CD8-positive, alpha-beta memory T cell (primary cell): ENCODE measurements at places on chromosomes 5 and 9.

DNA sequence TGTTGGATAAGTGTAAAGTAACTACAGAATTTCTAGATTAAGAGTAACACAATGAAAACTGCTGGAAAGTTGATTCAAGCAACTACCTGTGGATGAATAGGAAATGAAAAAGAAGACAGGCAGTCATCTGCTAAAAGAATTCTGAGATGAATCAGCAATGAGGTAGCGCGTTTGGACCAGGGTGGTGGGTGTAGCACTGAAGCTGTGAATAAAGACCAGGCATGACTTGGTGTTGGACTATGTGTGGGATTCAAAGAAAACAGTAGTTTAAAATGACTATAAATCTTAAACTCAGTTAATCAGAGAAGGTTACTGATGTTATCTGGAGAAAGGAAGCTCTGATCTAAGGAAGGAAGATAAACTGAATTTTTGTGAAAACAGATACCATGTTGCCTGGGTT, 159.8 kb downstream of the FBN2 start:
- no peaks in the 10 kb centered on the region for H3K27me3 ChIP-seq
- no peak for DNase-seq
- H3K4me1 ChIP-seq: no peaks in the 10 kb centered on the region
- H3K4me3 ChIP-seq: no peak overlapping the region

DNA sequence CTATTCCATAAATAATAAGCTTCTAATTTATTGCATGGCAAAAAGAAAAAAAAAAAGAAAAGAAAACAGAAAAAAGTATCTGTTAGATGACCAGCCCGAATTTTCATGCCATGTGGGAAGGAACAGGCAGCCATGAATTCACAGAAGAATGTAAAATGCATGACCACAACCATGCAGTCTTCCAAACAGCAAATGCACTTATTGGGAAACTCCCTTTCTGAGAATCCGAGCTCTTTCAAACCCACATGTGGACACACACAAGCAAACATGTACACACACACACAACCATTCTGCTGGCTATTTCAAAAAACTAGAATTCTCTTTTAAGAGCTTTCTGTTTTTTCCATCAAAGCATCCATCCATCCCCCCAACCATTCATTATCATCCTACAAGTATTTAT, 236.1 kb downstream of the DNAH5 start:
- no peak for DNase-seq
- H3K4me1 ChIP-seq: no peaks in the 10 kb centered on the region
- no peak overlapping the region for H3K4me3 ChIP-seq

GRCh38 chr9:35254237-35254636, 92.4 kb downstream of the UNC13B start:
- H3K36me3 ChIP-seq: no peaks in the 10 kb centered on the region
- H3K4me3 ChIP-seq: no peak overlapping the region
- no peaks in the 10 kb centered on the region for H3K4me1 ChIP-seq
- no peak overlapping the region for H3K27ac ChIP-seq
- no peaks in the 10 kb centered on the region for H3K27me3 ChIP-seq

DNA sequence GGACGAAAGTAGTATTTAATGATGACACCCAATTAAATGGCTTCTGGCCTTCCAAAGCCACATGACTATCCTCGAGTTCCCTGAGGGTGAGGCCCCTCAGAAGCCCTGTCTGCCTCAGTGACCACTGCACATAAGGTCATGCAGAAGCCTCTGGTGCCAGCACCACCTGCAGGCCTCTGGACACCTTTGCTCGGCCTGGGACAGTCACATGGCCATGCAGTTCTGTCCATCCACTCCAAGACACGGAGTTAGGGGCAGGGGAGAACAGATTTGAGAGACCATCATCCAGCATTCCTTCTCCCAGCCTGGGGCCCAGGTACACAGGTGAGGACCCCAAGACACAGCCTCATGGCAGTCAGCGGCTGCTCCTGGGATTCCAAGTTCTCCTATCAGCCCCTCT, 145.0 kb downstream of the ROR2 start:
- H3K27ac ChIP-seq: no peak overlapping the region
- no peak for DNase-seq
- H3K4me1 ChIP-seq: no peaks in the 10 kb centered on the region
- H3K4me3 ChIP-seq: no peak overlapping the region

GRCh38 chr5:74497706-74498105, 142.8 kb downstream of the ENC1 start:
- H3K27me3 ChIP-seq: no peaks in the 10 kb centered on the region
- H3K4me1 ChIP-seq: no peaks in the 10 kb centered on the region

DNA sequence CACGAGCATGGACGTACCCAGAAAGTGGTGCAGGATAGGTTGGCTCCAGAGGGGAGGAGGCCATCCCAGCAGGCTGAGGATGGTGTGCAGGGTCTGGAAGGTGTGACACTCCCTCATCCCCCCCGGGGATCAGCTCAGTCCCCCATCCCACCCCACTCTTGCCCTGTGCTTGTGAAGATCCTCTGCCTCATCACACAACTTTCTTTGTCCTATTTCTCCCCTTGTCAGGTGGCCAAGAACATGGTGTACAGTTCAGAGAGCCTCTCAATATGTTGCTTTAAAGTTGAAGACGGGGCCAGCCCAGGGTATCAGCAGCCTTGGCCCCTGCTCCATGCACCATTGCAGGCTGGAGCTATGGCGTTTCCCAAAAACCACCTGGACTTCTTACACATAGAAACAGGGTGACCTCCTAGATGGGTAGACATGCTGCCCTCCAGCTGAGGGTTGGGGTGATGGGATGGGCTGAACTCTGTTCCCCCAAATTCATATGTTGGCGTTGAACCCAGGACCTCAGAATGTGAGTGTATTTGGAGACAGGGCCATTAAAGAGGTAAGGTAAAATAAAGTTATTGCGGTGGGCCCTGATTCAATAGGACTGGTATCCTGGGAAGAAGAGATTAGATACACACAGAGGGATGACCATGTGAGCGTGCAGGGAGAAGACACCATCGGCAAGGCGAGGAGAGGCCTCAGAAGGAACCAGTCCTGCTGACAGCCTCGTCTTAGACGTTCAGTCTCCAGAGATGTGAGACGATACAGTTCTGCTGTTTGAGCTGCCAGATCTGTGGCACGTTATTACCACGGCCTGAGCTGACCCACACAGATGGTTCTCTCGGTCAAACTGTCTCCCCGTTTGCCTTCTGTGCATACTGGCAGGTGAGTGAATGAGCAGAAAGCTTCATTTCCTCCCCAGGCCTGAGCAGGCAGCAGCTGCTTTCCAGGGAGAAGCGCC, 272.5 kb downstream of the GADD45G start:
- H3K27me3 ChIP-seq: no peaks in the 10 kb centered on the region
- no peak for DNase-seq
- no peak overlapping the region for H3K27ac ChIP-seq

GRCh38 chr5:113164021-113164420, 187.4 kb downstream of the DCP2 start:
- H3K36me3 ChIP-seq: no peaks in the 10 kb centered on the region
- no peak overlapping the region for H3K27ac ChIP-seq
- no peak for DNase-seq
- H3K27me3 ChIP-seq: peaks cover 4% of the 10 kb centered on the region
- H3K4me3 ChIP-seq: no peak overlapping the region

DNA sequence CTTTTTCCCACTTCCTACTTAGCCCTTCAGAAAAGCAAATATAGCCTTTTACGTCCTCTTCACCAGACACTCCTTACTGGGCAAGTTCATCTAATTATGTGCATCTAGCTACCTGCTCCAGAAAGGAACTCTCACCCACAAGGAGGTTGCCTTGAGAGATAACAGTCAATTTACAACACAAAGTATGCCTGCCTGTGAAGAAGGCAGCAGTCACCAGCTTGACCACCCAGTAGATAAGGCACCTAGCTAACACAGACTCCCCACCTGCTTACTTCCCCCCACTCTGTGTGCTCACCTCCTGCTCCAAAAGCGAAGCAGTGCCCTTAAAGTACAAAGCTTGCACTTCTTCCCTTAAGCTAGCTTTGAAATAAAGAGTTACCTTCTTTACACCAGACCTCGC, 111.7 kb upstream of the MRPS30 start:
- no peaks in the 10 kb centered on the region for H3K4me1 ChIP-seq
- no peak for DNase-seq
- H3K27me3 ChIP-seq: no peaks in the 10 kb centered on the region
- H3K27ac ChIP-seq: no peak overlapping the region

GRCh38 chr5:177983763-177984583, 12.1 kb downstream of the PROP1 start:
- no peak overlapping the region for H3K27ac ChIP-seq
- DNase-seq: no peak
- H3K4me1 ChIP-seq: no peaks in the 10 kb centered on the region
- H3K36me3 ChIP-seq: no peaks in the 10 kb centered on the region

DNA sequence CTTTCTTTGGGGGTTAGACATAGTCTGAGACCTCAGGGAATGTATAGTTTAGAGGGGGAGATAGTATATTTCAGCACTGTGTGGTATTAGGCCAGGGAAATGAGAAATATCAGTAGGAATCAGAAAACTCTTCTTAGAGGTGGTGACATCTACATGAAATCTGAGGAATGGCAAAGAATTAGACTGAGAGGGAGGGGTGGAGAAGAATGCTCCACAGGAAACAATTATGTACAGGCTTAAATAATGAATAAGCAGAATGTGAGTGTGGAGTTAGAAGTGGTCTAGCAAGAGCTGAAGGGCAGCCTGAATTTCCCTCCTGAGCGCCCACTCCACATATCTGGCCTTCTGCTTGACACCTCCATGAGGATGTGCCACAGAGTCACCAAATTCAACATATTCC, 3.6 kb upstream of the MACIR start:
- no peak for DNase-seq
- no peaks in the 10 kb centered on the region for H3K36me3 ChIP-seq
- no peak overlapping the region for H3K27ac ChIP-seq
- peaks cover 4% of the 10 kb centered on the region for H3K4me1 ChIP-seq

GRCh38 chr5:172364773-172365172, 81.2 kb upstream of the UBTD2 start:
- H3K36me3 ChIP-seq: no peaks in the 10 kb centered on the region
- DNase-seq: no peak
- H3K27me3 ChIP-seq: no peaks in the 10 kb centered on the region
- H3K4me3 ChIP-seq: no peak overlapping the region

- DNase-seq: no peak
- H3K27ac ChIP-seq: no peak overlapping the region
- H3K36me3 ChIP-seq: no peaks in the 10 kb centered on the region
- no peaks in the 10 kb centered on the region for H3K27me3 ChIP-seq
- H3K4me3 ChIP-seq: no peak overlapping the region
Measured at GRCh38 chr5:4164167-4164566, 568.5 kb downstream of the IRX1 start.

DNA sequence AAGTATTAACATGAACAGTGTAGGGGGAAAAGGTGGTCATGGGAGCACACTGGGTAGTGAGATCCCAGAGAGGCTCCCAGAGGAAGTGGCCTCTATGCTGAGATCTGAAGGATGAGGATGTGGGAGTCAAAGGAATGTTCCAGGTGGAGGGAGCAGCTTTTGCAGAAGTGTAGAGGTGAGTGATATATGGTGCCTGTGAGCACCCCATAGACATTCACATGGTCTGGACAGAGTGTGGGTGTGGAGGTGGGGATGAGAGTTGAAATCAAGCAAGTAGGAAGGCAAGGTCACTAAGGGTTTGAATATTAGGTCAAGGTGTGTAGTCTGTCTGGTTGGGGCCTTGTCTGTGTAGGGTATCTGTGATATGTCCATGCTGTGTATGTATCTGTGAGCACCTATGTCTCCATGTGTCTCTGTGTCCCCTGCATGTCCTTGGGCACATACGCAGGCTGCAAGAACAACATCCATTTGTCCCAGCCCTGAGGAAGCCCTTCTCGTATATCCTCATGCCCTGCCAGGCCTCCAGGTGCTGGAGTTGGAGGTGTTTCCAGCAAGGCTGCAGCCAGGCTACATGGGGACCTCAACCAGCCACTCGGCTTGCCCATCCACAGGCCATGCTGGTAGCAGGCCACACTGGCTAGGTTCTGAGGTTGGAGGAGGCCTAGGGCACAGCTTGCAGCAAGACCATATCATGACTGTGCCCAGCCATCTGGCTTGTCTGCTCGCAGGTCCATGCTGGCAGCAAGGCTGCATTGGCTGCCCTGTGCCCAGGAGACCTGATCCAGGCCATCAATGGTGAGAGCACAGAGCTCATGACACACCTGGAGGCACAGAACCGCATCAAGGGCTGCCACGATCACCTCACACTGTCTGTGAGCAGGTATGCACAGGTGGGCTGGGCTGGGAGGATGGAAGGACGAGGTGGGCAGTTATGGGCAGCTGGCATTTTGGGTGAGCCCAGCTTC, 4.7 kb downstream of the PDLIM4 start:
- no peaks in the 10 kb centered on the region for H3K27me3 ChIP-seq
- no peaks in the 10 kb centered on the region for H3K4me1 ChIP-seq
- no peak for DNase-seq
- H3K27ac ChIP-seq: no peak overlapping the region
- H3K36me3 ChIP-seq: no peaks in the 10 kb centered on the region

GRCh38 chr5:180910735-180911134, 11.8 kb downstream of the BTNL8 start:
- H3K27me3 ChIP-seq: peaks cover 4% of the 10 kb centered on the region
- H3K4me3 ChIP-seq: no peak overlapping the region
- H3K36me3 ChIP-seq: no peaks in the 10 kb centered on the region

GRCh38 chr9:107584186-107584585, 94.6 kb upstream of the KLF4 start:
- no peaks in the 10 kb centered on the region for H3K4me1 ChIP-seq
- no peaks in the 10 kb centered on the region for H3K36me3 ChIP-seq
- no peak for DNase-seq
- no peaks in the 10 kb centered on the region for H3K27me3 ChIP-seq

DNA sequence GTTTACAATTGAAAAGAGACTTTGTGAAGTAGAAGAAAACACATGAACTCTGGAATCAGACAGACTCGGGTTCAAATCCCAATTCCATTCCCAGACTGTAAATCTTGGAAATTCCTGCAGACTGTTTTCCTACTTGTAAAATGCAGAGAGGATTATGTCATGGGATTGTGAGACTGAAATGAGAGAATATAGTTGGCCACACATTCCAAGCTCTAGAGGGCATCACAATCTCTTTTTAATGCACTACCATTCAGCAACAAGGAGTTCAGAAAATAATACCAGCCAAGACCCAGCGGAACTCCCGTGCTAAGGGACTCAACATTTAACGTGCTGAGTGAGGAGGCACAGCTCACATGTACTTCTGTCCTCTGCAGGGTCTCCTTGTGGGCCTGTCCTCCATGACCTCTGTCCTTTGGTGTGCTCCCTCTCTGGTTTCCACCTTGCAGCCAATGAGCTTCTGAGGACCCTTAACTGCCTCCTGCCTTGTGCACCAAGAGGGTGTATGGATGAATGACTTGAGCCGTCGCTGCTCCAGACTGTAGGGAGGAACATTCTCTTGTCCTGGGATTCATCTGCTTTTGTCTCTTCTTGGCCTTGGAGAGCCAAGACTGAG, 263.5 kb downstream of the NTRK2 start:
- no peaks in the 10 kb centered on the region for H3K4me1 ChIP-seq
- no peak overlapping the region for H3K4me3 ChIP-seq
- H3K27me3 ChIP-seq: no peaks in the 10 kb centered on the region
- no peak overlapping the region for H3K27ac ChIP-seq
- H3K36me3 ChIP-seq: no peaks in the 10 kb centered on the region
- no peak for DNase-seq

GRCh38 chr9:129027685-129028191, 393 bp downstream of the SH3GLB2 start:
- DNase-seq: peak; percentile 86
- H3K4me1 ChIP-seq: peaks cover 16% of the 10 kb centered on the region
- no peaks in the 10 kb centered on the region for H3K36me3 ChIP-seq
- H3K4me3 ChIP-seq: peak overlapping the region; percentile 44
- H3K27me3 ChIP-seq: no peaks in the 10 kb centered on the region
